ENCODE measurements at places on chromosomes 4 and X. TPM values are rescaled to one million over a fixed set of nuclear protein-coding genes. Genes with fewer than 3 reads are reported as not detected.

DNA sequence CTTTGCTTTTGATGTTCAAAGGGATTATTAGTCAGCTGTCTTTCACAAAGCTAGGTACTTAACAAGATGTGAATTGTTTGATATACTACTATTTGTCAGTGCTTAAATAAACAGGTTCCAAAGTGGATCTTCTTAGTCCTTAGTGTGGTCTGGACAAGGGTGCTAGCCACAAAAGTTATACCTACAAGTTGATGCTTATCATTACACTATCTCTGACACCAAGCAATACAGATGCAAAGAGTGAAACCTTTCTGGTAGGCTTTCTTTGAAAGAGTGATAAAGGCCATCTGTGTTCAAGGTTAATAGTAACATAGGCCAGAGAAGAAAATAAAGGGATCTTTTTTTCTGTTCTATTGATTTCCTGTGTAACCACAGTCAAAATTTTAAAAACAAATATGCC lies 12.2 kb upstream of the RBPJ start:
- no peak for DNase-seq

HS3ST1 gene
- 1.3 TPM for polyA plus RNA-seq

ADH6 gene
- polyA plus RNA-seq: 33.1 TPM

DNA sequence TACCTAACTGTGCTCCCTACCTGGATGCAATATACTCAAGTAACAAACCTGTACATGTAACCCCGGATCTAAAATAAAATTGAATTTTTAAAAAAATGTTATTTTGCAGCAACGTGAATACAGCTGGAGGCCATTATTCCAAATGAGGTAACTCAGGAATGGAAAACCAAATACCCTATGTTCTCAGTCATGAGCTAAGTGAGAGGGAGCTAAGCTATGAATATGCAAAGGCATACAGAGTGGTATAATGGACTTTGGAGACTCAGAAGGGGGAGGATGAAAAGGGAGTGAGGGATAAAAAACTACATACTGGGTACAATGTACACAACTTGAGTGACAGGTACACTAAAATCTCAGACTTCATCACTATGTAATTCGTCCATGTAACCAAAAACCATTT lies 78.6 kb downstream of the CENPC start:
- DNase-seq: no peak

WNK3 gene
- 4.7 TPM for polyA plus RNA-seq

DNA sequence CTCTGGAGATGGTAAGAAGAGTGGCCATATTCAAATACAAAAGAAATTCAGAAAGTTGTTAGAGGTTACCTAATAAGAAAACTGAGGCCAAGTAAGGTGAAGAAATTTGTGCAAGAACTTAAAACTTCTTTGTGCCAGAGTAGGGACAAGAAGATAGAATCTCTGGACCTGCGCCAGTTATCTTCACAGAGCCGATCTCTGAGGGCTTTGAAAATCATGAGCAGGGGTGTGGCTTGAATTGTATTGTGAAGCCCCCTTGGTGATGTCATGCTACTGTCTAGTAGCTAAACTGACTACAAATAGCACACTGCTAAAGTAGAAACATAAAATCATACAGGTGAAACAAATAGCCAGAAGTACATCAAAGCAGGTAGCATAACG lies 184.6 kb downstream of the UGT8 start:
- no peak for DNase-seq

GRCh38 chr4:37882665-37883296 lies 8.1 kb upstream of the TBC1D1 start:
- no peak for DNase-seq

NSG1 gene
- polyA plus RNA-seq: 2.5 TPM

GAGE12E gene
- polyA plus RNA-seq: not detected

GRCh38 chrX:10102046-10102704 lies 54.6 kb upstream of the CLCN4 start:
- no peak for DNase-seq

DNA sequence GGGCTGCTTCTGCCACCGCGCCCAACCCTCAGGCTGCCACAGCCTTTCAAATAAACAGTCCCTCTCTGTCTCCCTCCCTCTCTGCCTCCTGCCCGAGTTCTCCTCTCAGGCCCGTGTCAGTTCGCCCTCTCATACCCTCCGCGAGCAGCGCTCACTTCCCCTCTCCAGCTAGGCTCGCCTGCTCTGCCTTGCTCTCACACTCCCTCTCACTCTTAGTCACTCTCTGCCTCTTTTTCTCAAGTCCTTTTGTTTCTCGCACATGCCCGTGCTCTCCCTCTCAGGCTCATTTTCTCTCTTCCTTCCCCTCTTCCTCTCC lies 3.2 kb downstream of the EFNB1 start:
- no peak for DNase-seq

GRCh38 chr4:70818921-70819320 lies 20.8 kb downstream of the GRSF1 start:
- no peak for DNase-seq

- DNase-seq: no peak
Measured at GRCh38 chrX:143894938-143895337, 11.1 kb downstream of the UBE2NL start.

DNA sequence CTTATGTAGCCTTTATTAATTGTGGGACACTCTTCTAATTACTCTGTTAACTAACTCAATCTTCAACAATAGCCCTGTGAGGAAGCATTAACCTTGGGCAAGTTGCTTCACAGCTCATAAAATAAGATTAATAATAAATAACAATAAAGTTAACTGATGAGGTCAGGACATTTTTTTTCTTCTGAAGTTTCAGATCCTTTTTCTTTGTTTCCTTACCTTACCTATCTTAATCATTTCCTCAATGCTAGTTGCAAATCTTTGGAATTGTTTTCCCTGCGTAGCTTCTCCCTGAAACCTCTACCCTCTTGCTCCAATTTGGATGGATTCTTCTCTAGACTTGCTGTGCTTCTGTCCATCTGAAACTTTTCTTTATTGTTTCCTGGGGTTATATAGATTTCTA lies 17.5 kb upstream of the PLAC8 start:
- DNase-seq: no peak

GRCh38 chr4:40210776-40211175 lies 13.9 kb downstream of the RHOH start:
- DNase-seq: no peak

FNIP2 gene
- polyA plus RNA-seq: 52.6 TPM

- DNase-seq: no peak
Measured at GRCh38 chr4:110248100-110248499, 49.7 kb upstream of the ELOVL6 start.

- no peak for DNase-seq
Measured at GRCh38 chr4:35520059-35520458, 724.3 kb downstream of the ARAP2 start.

GRCh38 chr4:7323872-7324650 lies 110.7 kb downstream of the PSAPL1 start:
- DNase-seq: no peak

FAM9B gene
- 0.22 TPM for polyA plus RNA-seq

DNA sequence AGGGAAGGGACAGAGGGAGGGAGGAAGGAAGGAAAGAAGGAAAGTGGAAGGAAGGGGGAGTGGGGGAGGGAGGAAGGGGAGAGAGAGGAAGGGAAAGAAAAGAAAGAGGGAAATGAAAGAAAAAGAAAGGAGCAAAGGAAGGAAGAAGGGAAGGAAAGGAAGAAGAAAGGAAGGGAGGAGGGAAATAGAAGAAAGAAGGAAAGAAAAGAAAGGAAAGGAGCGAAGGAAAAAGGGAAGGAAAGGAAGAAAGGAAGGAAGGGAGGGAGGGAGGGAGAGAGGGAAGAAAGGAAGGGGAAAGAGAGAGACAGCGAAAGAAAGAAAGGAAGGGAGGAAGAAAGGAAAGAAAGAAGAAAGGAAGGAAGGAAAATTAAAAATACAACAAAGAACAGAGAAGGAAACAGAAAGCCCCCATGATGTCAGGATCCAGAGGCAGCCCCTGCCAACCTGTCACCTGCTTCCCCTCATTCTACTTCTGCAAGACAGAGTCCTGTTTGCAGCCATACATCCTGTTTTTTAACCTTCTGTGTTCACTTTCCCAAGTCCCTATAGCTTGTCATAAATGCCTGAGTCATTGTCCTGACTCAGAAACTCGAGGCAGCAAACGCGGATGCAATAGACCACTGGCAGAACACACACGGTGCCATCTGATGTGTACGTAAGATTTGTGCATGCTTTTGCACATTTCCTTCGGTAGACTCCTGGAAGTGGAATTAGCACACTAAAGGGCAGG lies 77.0 kb upstream of the C4orf50 start:
- DNase-seq: no peak

GRCh38 chr4:24988776-24989175 lies 42.0 kb downstream of the LGI2 start:
- no peak for DNase-seq

EPGN gene
- 1.3 TPM for polyA plus RNA-seq

GRCh38 chr4:76585272-76585671 lies 150.2 kb downstream of the SHROOM3 start:
- DNase-seq: no peak

TREX2 gene
- 0.75 TPM for polyA plus RNA-seq

WDR1 gene
- polyA plus RNA-seq: 200 TPM

TCEAL9 gene
- 213 TPM for polyA plus RNA-seq

DNA sequence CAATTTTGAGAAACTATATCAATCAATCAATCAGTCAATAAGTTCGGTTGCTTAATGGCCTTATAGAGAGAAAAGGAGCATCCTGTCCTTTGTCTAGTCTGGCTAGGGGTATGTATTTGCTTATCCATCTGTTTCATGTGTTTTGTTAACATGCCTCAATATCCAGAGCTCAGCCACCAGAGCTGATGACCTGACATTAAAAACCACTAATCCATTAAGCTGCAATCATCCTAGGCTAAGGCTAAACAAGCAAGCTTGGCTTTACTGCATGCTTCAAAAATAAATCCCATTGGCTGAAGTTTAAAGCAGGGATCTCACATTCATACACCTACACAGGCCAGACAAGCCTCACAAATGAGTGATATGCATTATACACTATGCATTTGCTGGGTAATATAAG lies 139.7 kb downstream of the INPP4B start:
- no peak for DNase-seq

VCX3B gene
- 0.34 TPM for polyA plus RNA-seq
